CD4-positive, alpha-beta T cell treated with Interleukin-6 at 100 ng/mL for 8 hours (primary cell): ENCODE measurements at places on chromosomes 6 and 20.
A peak's percentile ranks its signal among the peaks of the same experiment; 100 is the strongest.

DNA sequence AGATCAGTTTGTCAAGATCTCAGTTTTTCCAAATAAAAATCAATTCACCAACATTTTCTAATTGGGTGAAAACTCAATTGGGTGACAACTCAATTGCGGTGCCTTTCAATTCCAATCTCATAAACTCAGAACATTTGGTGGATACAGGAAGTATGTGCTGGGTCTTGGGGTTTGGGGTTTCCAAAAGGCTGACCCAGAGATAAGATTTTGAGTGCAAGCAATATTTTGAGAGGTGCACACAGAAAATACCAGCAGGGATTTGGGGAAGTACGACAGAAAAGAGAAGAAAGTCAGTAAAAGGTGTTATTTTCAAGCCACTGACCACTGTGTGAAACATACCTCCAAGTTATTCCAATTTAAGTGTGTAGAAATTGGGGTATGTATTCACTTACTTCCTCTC lies 258.0 kb downstream of the PHACTR1 start:
- no peak for DNase-seq

DNA sequence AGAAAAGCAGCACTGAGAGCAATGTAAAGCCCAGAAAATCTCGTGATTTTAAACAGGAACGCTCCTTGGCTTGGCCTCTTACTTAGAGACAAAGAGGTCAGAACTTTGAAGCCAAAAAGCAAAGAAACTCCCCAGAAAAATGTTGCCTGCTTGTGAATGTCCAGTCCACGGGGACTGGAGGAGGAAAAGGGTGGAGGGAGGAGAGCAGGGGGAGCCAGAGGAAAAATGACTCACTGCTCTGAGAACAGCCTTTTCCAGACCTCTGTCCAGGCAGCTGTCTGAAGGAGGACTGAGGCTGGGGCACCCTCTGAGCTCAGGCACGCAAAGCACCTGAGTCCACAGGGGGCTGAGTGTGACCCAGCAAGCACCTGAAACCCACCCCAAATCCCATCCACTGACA lies 64.7 kb downstream of the TRAM2 start:
- no peak for DNase-seq

DNA sequence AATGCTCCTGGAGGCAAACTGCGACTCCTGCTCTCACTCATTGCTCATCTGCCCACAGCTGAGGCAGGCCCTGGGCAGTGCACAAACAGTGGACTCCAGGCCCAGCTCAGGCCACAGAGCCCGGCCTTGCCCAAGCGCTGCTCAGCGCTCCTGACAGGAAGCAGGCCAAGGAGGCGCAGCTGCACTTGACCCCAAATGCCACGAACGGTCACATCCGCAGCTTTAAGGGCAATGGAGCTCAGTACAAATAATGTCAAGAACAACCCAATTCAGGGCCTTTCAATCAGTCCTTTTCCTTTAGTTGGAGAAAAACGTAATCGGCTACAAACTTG lies 33.8 kb downstream of the RRBP1 start:
- DNase-seq, result no peak

- DNase-seq, result no peak
These were observed 1.2 kb upstream of the TSPO2 start for GRCh38 chr6:41040940-41041536.

GRCh38 chr6:153167061-153167891 lies 36.2 kb upstream of the RGS17 start:
- no peak for DNase-seq

GRCh38 chr6:116542426-116542825 lies 3.1 kb downstream of the TRAPPC3L start:
- DNase-seq, result no peak

GRCh38 chr20:39021748-39022147 lies 59.6 kb downstream of the DHX35 start:
- DNase-seq, result no peak

- peak; percentile 46 for DNase-seq
These were observed 43.7 kb upstream of the MAP7 start for GRCh38 chr6:136593748-136594490.

DNA sequence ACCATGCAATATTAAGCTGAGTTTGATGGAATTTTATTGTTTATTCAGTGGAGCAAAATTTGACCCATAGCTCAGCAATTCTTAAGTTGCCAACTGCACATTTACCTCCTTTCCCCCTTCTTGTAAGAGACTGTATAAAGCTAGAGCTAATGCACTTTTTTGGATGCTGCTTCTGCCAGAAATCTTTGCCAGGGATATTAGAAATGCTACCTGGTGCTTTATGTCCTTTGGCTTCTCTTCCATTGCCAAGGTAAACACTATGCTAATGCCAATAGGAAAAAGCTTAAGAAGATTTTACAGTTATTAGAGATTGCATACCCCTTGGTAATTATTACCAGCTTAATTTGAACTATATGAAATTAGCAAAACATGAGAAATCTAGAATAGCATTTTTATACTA lies 79.0 kb upstream of the OGFRL1 start:
- no peak for DNase-seq

DNA sequence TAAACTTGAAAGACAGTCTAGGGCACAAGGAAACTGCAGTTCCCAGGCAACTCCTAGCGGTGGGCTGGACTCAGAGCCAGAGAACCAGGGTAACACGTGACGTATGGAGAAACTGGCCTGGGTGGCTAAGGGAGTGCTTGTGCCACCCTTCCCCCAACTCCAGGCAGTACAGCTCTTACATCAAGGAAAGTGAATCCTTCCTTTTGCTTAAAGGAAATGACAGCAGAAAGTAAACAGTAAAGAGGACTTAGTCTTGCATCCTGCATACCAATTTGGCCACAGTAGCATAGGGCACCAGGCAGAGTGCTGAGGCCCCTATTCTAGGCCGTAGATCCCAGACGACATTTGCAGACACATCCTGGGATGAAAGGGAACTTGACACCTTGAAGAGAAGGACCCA lies 322.8 kb downstream of the CD109 start:
- DNase-seq, result no peak

DNA sequence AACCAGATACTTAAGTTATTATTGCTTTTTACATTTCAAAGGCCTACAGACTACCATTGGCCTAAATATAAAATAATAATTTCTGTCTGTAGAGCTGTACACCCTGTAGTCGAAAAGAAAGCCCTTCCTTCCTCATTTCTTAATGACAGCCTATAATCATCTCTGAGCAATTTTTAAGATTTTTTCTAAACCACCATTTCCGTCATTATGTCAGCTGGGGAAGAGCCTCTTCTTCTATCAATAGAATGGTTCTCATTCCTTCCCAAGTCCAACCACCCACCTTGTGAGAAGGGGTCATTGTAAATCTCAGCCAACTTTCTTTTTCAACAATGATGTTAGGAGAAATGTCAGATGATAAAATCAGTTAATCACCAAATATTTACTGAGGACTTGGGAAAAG lies 91.8 kb downstream of the PLEKHG1 start:
- no peak for DNase-seq

DNA sequence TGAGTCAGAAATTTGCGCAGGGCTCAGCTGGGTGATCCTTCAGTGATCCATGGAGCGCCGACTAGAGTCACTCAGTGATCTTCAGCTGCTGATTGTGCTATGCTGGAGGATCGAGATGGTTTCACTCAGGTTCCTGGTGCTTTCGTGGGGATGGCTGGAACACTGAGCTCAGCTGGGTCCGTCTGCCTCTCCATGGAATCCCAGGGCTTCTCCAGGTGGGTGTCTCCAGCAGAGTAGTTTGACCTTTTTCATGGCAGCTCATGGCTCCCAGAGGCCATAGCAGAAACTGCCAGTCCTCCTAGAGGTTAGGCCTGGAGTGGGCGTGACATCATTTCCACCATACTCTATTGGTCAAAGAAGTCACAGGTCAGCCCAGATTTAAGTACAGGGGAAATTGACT lies 88.8 kb upstream of the SIRPA start:
- no peak for DNase-seq

DNA sequence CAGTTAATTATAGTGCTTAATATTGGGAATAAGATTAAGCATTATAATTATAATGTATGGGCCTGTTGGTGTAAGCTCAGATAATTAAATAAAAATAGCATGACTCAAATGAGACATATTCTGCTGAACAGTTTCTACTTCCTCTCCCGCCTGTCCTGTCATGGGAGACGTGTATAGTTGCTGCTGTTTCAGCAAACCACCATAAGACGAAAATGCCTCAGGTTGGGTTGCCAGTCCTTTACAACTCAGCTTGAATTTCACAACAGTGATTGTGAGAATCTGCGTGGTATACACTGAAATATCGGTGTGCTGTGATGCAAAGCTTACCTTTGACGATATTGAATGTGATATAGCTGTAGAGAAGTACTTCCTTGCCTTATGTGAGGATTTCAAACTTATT lies 99.5 kb downstream of the POPDC3 start:
- no peak for DNase-seq

DNA sequence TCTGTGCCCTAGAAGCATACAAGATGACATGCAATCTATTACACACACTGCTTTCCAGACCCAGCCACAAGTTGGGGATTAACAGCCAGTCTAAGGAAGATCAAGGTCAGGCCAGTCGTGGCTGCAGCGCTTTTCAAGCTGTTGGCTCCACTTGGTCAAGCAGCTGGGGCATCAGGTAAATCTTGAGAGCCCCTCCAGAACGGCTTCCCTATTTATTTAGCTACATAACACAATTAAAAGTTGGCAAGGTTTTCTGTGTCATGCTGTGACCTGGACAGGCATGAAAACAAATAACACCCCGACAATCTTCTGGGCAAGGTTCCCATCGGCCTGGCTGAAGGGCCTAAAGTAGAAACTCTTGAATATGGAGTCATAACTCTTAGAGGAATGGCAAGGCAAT lies 524.3 kb downstream of the PRKN start:
- DNase-seq, result no peak

GRCh38 chr6:125509477-125509876 lies 207.7 kb upstream of the HDDC2 start:
- no peak for DNase-seq

DNA sequence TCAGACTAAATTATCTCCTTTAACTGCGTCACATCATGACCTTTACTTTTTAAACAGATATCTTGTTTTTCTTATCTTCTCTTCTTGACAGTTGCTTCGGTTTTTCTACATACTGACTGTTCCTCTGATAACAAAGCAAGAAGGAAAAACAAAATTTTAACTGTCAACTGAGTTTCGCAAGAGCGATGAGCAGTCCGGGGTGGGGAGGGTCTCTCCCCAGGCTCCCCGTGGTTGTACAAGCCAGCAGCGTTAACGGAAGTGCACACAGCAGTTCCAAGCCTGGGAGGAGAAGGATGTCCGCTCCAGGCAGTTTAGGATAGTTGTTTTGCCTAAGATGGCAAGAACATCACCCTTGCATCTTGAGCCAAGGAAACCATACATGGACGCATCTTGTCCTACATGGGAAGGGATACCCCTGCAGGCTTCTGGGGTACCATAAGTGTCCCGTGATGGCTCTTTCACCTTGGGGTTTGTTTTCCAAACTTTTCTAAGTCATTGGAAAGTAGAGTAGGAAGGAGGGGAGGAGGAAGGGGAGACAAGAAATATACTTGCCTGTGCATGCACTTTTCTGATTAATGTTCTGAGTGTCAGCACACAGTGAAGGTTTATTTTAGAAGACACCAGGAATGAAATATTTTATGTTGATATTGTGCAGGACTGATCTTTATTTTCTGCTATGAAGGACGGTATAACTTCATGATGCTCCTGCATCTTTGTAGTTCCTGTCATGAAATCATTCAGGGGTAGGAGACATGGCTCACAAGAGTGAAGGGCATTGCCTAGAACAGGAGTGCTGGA lies 20.8 kb downstream of the SLC24A3 start:
- no peak for DNase-seq

DNA sequence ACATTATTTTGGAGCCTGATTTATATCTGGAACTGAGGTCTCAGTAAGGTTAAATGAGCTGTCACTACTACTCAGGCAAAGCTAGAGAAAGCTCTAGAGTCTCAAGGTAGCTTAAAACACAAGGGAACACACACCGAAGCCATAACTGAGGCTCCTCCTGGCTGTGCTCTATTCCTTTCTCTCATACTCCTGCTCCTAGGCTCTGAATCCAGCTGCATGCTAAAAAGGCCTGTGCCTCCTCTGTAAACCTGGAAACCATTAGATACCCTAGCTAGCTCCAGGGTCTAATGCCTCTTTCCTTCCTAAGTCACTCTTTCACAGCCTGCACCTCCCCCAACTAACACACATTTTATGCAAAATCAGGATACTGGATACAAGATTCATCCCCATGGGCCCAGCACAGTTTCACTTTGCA lies 17.1 kb downstream of the RIPOR2 start:
- no peak for DNase-seq

- DNase-seq, result no peak
These were observed 12.4 kb downstream of the BPI start for GRCh38 chr20:38316341-38316740.

DNA sequence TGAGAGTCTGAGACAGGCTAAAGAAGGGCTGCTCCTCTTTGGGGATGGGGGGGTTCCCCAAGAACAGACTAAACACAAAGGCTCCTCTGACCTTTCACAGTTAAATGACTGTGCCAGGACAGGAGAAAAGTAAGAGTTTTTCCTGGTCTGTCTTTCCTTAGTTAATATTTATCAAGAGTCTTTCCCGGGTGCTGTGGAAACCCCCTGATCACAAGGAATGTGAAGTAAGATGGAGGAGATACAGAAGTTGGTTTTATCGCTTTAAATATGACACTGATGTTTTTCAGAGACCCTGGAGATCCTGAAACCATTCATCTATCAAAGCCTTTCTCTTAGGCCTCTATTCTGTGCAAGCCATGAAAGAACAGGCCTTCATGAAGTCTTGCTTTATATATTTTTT lies 105.8 kb downstream of the RNF144B start:
- no peak for DNase-seq

GRCh38 chr6:53481323-53481722 lies 63.6 kb downstream of the GCLC start:
- no peak for DNase-seq

DNA sequence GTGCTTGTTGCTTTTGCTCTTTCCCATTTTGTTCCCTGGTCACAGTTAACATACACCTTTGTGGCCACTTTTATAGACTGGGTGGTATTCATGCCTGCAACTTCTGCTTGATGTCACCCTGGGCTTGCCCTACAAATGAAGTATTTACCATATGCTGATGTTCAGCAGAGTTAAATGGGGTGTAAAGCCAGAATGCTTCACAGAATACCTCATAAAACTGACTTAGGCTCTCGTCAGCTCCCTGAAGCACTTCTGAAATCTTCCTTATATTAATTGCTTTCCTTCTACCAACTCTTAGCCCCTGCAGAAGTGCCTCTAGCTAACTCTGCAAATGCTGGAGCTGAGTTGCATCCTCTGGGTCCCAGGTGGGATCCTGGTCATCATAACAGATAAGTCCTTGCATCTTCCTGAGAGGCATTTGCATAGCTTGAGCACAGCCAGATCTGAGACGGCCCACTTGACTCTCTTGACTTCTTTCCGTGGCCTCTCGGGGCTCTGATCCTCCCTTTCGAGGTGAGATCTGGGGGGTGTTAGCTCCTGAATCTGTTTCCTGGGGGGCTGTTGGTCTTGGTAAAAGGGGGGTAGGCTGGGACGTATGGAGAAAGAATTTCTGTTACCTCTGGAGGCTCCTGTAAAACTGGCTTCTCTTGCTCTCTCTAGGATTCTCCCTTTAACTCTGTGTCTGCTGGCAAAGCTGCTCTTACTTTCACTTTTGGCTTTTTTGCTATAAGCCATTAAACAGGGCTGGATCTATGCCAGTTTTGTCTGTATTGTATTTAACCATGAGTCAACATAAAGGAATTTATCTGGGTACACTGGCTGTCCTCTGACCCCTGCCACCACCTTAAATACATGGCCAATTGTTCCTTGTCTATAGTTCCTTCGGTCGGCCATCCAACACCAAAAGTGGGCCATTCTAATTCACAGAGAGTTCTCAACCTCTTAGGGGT lies 223.0 kb upstream of the SYNCRIP start:
- DNase-seq, result no peak
